ENCODE measurements at places on chromosomes 11 and 22.

GRCh38 chr11:32029721-32030120 is 61.2 kb upstream of the RCN1 start:
- DNase-seq, result no peak

GRCh38 chr22:31091106-31091975 is 10.2 kb downstream of the SMTN start:
- no peak for DNase-seq

GRCh38 chr11:119052163-119052814 is 4.7 kb downstream of the HYOU1 start:
- no peak for DNase-seq

GRCh38 chr11:19917069-19917468 is 204.4 kb downstream of the NAV2 start:
- no peak for DNase-seq

DNA sequence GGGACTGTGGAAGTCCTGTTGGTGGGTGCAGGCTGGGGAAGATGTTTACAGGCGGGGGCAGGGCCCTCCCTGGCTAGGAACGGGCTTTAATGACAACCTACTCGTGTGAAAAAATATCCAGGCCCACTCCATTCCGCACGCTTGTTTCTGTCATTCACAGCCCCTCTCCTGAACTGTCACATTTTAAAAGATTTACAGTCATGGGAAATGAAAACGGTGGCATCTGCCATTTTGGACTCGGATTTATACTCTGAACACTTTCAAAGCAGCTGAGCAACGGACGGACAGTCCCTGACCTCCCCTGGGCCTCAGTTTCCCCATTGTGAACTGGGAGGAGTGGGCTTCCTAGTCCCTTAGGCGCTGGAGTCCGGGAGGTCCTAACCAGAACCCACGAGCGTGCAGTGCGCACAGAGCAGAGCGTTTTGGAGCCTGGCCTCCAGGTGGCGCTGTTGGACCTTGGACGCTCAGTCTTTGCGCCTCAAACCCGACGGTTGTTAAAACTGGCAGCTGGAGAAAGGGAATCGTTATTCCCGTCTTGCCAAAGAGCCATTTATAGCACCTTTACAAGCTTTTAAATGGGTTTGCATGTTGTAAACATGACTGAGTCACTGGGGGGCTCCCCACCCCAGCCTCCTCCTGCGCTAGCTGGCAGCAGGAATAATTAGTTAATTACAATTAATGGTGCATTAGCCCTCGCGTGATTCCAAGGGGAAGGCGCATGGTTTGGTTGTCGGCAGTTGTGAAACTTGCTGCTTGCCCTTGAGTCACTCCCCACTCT is 75.3 kb downstream of the FBLN1 start:
- peak; percentile 64 for DNase-seq

GRCh38 chr11:111452817-111453552 is 59.2 kb downstream of the BTG4 start:
- no peak for DNase-seq

GRCh38 chr11:46388619-46389449 is 2.7 kb downstream of the CHRM4 start:
- no peak for DNase-seq

DNA sequence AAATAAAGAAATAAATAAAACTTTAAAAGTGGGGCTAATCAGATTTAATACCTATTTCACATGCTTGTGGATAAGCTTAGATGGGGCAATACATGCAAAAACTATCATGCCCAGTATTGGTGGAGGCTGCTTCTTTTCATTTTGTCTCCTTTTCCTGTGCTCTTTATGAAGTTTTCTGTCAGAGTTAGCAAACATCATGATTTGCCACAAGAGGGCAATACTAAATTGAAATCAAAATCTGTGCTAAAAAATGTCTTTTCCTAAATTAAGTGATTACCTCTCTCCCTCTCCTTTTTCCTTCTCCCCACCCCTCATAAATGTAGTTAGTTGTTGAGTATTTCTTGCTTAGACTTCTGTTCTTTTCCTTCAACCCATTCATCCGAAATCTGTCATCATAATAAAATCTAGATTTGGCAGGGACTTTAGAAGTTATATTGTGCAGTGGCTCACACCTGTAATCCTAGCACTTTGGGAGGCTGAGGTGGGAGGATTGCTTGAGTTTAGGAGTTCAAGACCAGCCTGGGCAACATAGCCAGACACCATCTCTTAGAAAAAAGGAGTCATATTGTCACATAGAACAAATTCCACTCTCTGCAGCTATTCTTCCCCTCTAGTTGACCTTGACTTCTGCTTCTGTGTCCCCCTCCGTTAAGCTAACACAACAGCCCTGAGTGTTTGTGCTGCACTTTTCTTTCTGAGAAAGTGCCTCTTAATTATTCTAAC is 4.7 kb upstream of the ARHGAP42 start:
- DNase-seq, result no peak

DNA sequence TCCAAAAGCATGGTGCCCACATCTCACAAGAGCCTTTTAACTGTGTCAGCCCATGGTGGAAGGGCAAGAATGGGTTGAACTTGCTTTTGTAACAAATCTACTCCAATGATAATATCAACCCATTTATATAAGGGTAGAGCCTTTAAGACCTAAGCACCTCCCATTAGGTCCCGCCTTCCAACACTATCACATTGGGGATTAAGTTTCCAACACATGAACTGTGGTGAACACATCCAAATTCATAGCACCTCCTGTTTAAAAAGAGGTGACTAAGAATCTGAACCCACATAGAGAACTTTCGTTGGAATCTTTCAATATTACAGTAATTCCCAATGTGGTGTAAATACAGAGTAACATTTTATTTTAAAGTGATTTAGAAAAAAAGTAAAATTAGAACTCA is 9.2 kb upstream of the CNTF start:
- DNase-seq, result no peak

DNA sequence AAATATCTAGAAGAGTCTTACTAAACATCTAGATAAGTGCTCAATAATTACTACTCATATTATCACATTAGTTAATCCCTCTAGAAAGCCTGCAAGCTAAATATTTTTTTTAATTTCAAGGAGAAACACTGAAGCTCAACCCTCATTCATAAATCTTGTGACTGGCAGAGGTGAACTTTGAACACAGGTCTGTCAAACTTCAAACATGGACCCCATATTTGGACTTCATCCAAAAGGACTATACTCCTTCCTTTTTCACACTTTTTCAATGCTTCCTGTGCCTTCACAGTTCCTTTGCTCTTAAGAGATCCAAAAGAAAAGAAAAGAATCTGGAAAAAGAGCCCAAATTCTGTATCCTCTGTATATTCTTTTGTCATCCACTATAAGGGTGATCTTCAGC is 28.3 kb upstream of the OR9G4 start:
- DNase-seq, result no peak

DNA sequence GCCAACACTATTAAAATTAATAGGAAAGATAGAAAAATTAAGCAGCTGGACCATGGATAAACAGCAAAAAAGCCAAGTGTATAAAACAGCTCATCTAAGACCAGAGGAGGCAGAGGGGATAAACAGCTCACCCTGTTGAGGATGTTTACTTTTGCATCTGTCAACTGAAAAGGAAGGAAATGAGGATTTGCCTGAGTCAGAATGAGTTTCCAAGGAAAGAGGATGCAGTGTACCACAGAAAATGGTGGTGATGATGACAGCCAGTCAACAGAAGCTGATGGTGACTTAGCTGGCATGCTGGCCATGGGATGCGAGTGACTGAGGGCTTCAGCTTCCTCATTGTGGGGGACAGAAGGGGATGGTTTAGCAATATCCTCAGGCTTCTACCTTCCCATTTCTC is 183.5 kb downstream of the KIRREL3 start:
- DNase-seq, result no peak

- no peak for DNase-seq
These were observed 28.8 kb downstream of the PLAAT5 start for GRCh38 chr11:63462137-63462536.

DNA sequence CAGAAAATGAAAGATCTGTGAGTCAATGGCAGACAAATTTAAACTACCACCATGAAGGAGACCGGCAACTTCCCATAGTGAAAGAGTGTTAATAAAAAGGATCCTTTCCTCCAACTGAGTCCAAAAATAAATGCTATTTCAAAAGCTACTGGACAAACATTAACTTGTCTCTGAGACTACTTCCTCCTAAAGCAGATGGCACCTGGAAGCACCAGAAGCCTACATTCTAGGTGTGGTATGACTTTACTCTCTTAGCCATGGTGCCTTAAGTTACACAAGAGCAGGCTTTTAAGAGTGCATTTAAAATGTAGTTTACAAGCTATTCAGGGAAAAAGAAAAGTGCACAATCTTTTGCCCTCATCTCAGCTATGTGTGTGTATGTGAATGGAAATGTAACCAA is 2.5 kb downstream of the ARHGAP32 start:
- no peak for DNase-seq

GRCh38 chr22:45977551-45978274 is 751 bp upstream of the WNT7B start:
- DNase-seq, result no peak

DNA sequence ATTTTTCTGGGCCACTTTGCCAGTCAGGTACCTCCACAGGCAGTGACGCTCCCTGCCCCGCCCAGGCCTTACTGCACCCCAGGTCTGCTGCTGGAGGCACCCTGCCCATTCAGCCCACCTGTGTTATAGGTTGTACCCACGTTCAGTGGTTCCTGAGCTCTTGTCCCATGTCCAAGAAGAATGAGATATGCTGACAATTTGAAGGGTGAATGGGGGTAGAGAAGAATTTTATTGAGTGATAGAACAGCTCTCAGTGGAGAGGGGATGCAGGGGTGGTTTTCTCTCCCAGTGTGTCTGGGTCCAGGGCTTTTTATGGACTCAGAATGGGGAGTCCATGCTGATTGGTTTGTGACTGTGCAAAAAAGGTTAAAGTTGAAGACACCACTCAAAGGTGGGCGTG is 149.7 kb downstream of the LDLRAD3 start:
- DNase-seq, result no peak

DNA sequence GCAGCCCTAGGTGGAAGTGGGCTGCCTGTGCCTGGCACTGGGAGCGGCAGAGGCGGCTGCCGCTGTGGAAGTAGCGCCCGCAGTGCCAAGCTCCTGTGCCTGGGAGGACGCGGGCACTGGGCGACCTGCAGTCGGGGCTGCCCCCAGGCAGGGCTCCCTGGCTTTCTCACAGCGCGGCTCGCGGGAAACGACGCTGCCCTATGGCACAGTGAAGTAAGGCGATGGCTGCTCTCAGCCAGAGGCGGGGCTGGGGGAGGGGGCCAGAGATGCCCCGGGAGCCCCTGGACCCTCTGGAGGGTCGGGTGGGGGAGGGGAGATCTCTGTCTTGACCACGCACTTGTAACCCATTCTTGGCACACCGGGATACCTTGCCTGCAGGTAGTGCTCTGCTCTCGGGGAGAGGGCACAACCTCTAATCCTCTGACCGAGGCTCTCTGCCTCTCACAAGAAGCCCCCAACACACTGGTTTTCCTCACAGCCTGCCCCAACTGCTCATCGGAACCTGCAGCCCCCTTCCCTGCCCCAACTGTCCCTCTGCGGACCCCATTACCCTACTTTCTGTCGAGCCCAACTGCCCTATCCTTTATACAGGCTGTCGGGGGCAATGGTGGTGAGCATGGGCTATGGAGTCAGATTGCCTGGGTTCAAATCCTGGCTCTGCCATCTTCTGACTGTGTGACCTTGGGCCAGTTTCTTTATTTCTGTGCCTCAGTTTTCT is 32.2 kb upstream of the TRIM29 start:
- no peak for DNase-seq

DNA sequence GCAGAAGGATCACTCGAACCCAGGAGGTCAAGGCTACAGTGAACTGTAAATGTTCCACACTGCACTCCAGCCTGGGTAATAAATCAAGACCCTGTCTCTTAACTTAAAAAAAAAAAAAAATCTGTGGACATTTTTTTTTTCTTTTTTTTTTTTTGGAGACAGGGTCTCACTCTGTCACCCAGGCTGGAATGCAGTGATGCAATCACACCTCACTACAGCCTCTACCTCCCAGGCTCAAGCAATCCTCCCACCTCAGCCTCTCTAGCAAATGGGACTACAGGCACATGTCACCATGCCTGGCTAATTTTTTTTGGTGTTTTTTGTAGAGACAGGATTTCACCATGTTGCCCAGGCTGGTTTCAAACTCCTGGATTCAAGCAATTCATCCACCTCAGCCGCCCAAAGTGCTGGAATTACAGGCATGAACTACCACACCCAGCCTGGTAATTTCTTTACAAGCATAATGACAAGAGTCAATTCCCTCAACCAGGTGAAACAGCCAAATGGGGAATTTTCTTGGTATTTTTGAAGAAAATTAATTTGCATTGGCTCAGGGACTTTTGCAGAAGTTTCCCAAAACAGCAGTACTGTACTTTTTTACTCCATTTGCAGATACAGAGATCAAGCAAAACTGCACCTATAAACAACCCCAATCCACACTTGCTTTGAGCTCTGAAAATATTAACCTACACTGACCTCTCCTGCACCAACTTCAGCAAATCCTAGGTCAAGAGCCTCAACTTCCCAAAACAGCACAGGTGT is 44.0 kb downstream of the MRTFA start:
- DNase-seq, result no peak

DNA sequence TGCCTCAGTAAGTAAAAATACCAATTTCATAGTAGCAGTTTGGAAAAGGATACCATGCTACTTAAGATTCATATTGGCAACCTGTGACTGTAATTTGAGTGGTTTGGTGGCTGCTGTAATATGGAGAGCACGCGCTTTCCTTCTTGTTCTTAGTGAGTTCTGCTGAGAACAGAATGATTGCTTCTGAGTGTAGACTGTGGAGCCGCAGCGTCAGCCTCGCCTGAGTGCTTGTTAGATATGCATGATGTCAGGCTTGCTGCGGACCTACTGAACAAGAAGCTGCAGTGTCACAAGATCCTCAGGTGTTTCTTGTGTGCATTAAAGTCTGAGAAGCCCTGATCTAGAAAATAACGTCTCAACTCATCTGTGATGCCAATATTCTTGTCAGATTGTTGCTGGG is 143.2 kb downstream of the ARHGAP42 start:
- no peak for DNase-seq

- no peak for DNase-seq
These were observed 93.1 kb upstream of the SC5D start for GRCh38 chr11:121199516-121199915.

DNA sequence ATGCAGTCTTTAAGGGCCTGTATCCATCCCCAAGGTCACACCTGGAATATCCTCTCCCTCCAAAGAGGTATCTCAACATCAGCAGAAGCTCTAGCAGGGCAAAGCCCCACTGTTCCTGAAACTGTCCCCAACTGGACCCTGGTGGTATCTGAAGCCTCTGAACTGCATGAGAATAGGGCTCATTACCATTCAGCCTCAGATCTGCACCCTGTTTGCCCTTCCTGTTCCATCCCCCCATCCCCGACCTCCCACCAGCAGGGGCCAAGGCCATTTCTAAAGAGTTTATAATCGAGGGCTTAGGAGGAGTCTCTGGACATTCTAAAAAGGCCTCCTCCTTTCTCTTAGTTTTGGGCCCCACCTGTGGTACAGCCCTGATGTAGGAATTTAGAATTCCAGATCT is 74.0 kb upstream of the THY1 start:
- DNase-seq, result no peak
